Progenitor cell of endocrine pancreas (in vitro differentiated cells): ENCODE measurements at places on chromosomes 11 and 22. TPM values are rescaled to one million over a fixed set of nuclear protein-coding genes. Genes with fewer than 3 reads are reported as not detected.

Gene CCDC87
- 0.89 and 1.1 TPM in 2 replicates for total RNA-seq

Gene C1QTNF4
- total RNA-seq = 2.5 and 4.0 TPM in 2 replicates

DNA sequence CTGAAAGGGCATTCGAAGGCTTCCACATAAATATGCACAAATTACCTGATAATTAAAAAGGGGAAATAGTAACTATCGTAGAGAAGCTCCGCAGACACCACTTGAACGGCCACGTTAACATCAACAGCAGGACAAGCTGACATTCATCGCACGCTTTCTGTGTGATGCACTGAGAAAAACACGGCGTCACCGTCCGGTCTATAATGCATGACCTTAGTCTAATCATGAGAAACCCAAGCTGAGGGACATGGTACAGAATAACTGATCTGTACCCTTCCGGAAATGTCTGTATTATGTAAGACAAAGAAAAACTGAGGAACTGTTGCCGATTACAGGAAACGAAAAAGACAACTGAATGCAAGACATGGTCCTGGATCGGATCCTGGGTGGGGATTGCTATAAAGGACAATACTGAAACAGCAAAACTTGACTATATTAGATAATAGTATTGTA is 678 bp upstream of the RANGAP1 start:
- DNase-seq = no peak

DNA sequence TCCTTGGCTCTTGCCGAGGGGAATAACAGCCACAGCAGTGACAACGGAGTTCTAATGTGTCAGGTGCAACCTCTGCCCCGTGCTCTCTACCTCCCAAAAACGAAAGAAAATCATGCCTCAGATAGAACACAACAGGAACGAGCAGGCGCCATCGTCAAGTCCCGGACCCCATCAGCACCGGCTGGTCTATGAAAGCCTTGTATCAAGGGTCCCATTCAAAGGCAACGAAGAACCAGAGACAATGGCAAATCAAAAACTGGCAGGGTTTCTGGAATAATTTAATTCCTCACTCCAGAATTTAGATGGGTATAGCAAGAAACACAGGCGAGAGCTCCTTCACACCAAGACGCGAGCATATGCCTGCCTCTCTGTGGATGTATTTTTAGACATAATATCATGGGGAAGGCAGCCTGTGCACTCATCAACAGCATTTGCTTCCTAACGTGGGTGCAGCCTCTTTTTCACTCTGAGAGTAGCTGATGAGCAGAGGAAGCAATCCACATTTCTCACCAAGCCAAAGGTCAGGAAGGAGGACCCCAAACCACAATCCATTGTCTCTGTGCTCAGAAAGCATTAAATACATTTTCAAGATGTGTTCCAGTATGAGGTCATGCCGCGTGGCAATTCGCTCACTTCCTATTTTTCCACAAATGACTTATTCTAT is 193.4 kb upstream of the BLID start:
- no peak for DNase-seq

Gene DENND6B
- 35.1 and 36.4 TPM in 2 replicates for total RNA-seq

DNA sequence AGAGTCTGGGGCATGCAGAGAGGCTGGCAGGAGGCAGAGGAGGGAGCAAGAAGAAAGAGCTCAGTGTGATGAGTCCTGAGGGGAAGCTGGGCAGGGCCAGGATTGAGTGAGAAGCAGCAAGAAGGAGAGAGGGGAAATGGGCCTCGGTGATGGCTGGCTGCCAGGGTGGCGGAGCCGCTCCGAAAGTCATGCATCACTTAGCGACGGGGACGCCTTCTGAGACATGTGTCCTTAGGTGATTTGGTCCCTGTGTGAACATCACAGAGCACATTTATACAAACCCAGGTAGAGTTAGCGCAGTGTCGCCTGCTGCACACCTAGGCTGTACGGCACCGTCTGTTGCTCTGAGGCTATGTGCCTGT is 15.1 kb downstream of the TBC1D22A start:
- no peak for DNase-seq

Gene MAPK8IP1
- total RNA-seq = 43.0 and 48.1 TPM in 2 replicates

- DNase-seq = no peak
Measured at GRCh38 chr11:118060081-118060661, 16.7 kb upstream of the TMPRSS4 start.

Gene OMP
- total RNA-seq = not detected in 2 replicates
